Stimulated activated CD8-positive, alpha-beta memory T cell treated with anti-CD3 and anti-CD28 coated beads, Interleukin-2, amount 100 ng/mL, for 1 hour (primary cell): ENCODE measurements at places on chromosomes 11 and 22.

- DNase-seq = no peak
Observed at GRCh38 chr11:70343636-70344035, 54.7 kb upstream of the CTTN start.

GRCh38 chr11:118908901-118909618, 16.7 kb downstream of the BCL9L start:
- DNase-seq = no peak

- DNase-seq = no peak
Observed at GRCh38 chr11:120615391-120615790, 103.8 kb downstream of the GRIK4 start.

DNA sequence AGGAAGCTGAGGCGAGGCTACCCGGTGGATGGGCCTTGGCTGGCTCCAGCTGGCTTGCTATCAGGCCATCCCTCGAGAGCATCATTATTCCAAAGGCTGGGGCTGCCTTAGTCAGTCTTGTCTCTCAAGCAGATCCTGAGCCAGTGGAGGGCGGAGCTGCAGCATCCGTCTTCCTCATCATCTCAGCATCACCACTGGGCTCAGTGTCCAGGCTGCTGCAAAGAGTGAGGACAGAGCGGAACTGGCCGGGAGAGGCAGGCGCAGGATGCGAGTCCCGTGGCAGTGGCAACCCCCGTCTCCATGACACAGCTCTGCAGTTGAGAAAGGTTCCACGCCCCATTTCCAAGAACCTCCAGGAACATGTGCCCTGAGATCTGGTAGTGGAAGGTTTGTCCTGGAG, 4.4 kb downstream of the TP53I11 start:
- no peak for DNase-seq

GRCh38 chr11:77082838-77083565, 16.2 kb downstream of the CAPN5 start:
- DNase-seq = no peak

DNA sequence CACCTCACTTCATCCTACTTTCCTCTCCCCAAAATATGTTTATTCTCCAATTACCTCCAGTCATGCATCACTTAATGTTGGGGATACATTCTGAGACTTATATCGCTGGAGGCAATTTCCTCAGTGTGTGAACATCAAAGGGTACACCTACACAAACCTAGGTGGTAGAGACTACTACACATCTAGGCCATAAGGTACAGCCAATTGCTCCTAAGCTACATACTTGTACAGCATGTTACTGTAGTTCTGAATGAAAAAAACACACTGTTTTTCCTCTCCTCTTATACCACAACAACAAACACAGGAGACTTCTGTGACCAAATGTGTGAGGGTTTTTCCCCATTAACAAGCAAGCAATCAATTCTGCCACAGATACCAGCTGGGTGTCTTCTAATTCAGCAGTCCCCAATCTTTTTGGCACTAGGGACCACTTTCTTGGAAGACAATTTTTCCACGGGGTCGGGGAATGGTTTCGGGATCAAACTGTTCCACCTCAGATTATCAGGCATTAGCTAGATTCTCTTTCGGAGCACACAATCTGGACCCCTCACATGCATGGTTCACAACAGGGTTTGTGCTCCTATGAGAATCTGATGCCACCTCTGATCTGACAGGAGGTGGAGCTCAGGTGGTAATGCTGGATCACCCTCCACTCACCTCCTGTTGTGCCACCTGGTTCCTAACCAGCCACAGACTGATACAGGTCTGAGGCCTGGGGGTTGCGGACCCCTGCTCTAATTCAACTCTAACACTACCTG, 5.2 kb downstream of the KLHL22 start:
- no peak for DNase-seq

- DNase-seq = peak; percentile 31
Observed at GRCh38 chr11:118436639-118437207, 431 bp downstream of the KMT2A start.

DNA sequence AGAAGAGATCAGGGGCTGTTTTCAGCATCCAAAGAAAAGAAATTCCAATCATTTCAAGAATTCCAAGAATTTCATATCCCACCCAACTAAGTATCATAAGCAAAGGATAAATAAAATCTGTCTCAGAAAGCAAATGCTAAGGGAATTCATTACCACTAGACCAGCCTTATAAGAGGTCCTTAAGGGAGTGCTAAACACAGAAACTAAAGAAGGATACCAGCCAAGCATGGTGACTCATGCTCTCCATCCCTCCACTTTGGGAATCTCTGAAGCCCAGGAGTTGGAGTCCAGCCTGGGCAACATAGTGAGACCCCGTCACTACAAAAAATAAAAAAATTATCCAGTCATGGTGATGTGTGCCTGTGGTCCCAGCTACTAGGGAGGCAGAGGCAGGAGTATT, 17.8 kb downstream of the FADD start:
- DNase-seq = no peak

DNA sequence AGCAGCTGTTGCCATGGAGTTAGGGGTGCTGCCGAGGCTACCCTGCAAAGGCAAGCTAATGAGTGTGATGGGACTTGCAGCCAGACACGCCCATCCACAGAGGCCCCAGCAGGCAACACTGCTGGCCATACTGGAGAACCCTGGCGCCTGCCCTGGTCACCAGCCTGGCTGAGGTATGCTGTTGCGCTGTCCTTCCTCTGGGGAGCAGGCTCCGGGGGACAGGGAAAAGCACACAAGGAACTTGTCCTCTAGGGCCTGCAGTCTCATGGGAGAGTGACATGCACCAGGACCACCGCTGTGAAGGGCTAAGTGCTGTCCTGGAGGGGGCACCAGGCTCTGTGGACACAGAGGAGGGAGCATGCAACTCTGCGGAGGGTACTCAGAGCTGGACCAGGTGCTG, 35.8 kb downstream of the TOM1 start:
- no peak for DNase-seq

DNA sequence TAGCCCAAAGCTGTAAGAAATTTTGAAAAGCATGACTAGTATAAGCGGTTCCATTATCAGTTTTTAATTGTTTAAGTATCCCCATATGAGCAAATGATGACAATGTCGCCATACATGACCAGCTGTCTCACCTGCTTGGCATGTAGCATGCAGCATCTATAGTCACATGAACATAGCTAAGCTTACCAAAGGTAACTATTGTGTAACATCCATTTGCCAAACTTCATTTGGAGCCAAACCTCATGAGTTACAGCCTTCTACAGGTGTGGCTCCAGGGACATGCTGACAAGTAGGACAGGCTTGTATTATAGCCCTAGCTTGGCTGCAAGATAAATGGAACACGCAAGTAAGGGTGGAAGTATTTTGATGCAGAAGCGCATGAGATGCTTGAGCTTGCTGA, 30.4 kb downstream of the OR10A6 start:
- no peak for DNase-seq

GRCh38 chr11:109865548-109866186, 227.5 kb upstream of the ZC3H12C start:
- no peak for DNase-seq

- no peak for DNase-seq
Observed at GRCh38 chr11:134524201-134524600, 112.2 kb upstream of the B3GAT1 start.

DNA sequence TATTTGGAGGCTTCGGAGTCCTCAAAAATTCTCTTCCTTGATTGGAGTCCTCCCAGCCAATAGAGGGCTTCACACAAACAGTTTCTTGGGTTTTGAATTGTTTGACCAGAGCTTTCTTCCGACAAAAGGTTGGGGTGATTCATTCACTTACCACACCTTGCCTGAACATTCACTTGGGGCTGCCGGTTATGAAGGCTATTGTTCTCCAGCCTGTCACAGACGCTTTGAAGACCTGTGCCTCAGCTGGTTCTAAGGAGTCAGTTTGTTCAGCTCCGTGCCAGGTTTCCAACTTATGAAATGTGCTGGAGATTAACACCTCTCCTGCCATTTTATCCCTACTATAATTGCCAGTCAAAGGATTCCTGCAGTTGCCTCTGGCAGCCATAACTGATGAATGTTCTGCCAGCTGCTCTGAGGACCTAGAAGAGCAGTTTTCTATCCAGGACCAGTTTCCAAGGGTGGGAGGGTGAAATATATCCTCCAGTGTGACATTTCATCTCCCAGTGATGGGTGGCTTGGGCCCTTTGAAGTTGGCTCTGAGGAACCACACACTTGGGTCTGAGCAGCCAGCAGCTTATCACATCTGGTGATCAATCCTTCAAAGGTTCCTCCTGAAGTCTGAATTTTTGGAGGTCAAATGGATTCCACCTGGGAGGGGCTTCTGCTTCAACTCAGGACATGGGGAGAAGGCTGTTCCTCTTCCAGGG, 31.4 kb downstream of the LIMK2 start:
- no peak for DNase-seq

GRCh38 chr22:24950272-24950902, 2.1 kb upstream of the KIAA1671 start:
- DNase-seq = no peak

DNA sequence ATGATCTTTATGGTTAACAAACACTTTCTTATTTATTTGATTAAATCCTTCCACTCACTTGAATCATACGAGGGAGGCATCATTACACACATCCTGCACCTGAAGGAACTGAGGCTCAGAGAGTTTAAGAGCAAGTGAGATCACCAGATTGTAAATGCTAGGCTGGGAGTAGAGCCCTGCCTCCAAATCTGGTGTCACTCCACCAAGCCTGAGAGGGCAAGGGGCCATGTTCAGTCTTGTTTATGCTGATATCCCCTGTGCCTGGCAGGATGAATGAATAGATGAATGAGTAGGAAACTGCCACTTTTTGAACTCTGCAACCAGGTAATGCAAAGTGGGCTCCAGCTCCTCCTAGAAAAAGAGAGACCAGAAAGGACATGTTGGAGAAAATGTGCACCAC, 59.1 kb downstream of the RASSF10 start:
- no peak for DNase-seq

DNA sequence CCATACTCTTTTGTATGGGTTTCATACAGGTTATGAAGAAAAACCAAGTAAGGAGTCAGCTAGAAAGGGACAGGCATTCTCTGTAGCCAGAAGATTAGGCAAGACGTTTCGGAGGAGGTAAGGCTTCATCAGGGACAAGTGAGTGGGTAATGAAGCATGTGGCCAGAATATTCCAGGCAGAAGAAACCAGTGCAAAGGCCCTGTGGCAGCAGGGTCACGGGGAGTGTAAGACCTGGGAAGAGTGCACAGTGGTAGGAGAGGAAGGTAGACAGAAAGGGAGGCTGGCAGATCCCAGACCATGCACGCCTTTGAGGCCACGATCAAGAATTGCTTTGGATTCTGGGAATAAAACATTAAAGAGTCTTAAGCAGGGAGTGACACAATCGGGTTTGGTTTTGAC, 177.6 kb downstream of the MIAT start:
- no peak for DNase-seq

GRCh38 chr11:130203766-130204702, 44.5 kb downstream of the ST14 start:
- DNase-seq = no peak

GRCh38 chr11:9858218-9858617, 194.3 kb downstream of the SWAP70 start:
- DNase-seq = no peak

DNA sequence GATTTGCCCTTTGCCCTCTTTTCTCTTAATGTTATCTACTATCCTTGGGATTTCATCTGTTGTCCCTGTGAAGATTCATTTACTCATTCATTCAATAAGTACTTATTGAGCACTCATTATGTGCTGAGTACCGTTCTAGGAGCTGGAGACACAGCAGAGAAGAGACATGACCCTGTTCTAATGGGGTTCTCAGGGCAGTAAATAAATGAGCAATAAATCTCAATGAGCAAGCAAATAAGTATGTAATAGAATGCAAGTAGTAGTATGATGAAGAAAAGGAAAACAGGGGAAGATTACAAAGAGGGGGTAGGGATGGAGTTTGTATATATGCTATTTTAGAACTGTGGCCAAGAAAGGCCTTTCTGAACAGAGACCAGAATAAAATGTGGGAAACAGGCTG, 34.2 kb upstream of the NRIP3 start:
- DNase-seq = no peak

DNA sequence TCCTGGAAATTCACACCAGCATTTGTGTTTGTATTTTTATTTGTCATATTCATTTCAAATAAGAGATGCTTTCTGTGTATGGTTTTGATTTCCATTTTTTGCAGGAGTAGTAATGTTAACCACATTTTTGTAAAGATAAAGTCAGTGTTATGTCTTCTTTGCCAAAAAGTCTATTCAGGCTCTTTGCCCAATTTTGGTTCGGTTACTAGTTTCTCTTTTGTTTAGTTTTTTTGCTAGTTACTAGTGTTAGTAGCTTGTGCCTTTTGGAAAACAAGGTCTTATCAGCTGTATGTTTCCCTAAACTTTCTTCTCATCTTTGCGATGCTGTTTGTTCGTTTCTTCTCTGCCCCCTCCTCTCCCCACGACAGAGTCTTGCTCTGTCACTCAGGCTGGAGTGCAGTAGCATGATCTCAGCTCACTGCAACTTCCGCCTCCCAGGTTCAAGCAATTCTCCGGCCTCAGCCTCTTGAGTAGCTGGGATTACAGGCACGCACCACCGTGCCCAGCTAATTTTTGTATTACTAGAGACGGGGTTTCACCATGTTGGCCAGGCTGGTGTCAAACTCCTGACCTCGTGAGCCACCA, 112.3 kb upstream of the GRK3 start:
- DNase-seq = no peak

GRCh38 chr11:75924966-75925784, 110.2 kb downstream of the UVRAG start:
- DNase-seq = no peak

DNA sequence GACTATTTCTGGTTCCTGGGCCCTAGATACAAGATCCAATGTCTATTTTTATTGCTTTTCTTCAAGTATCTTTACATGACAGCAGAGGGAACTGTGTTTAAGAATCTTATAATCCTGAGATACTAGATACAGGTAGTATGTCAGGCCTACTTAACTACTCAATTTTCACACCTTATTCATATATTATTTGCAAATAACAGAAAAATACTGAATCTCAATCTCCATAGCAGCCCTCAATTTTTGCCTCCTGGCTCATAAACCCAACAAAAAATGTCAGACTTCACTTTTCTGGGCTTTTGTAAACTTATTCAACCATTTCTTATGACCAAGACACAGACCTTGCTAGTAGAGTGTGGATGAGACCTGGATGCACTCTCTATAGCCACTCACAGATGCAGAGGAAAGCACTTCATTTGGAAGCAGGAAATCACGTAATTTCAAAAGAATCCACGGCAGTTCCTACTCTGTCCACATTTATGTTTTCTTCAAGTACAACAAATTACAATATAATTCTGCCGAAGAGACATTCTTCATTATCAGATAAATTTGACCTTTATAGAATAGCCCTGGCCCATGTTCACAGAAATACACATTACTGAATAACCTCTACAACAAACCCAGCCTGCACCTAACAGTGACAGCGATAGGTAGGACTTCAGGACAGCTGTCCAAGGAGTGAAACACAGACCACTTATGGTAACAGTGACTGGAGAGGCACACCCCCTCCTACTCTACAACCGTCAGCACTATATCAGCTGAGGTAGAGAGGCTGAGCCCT, 62.0 kb upstream of the YPEL1 start:
- no peak for DNase-seq

- no peak for DNase-seq
Observed at GRCh38 chr11:58047818-58048217, 17.1 kb downstream of the OR6Q1 start.
